ENCODE measurements at places on chromosomes 5 and 9. TPM values are rescaled to one million over a fixed set of nuclear protein-coding genes. Genes with fewer than 3 reads are reported as not detected.

DNA sequence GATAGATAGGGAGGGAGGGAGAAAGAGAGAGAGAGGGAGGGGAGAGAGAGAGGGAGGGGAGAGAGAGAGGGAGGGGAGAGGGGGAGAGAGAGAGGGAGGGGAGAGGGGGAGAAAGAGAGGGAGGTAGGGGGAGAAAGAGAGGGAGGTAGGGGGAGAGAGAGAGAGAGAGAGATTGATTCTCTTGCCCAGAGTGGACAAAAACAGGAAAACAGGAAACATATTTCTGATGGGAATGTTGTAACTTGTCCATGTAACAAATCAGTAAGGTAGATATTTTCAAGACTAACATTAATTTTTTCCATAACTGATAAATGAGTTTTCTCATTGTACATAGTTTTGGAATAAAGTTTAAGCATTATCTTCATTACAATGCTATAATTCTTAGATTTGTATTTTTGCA is 811.7 kb upstream of the GRAMD2B start:
- DNase-seq: no peak

The PCDHGB7 gene
- total RNA-seq: 15.1 TPM

DNA sequence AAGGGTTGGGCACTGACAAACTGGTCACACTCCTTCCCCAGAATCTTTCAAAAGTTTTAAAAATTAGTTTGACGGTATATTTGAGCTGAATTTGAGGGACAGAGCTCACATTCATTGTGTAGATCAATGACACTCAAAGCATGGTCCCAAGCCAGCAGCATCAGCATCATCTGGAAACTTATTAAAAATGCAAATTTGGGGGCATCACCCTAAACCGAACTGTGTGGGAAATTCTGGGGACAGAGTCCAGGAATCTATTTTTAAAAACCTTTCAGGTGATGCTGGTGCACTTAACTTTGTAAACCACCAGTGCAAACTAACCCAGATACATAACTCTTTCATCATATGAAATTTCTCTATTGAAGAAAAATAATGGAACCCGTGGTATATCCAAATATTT is 58.1 kb upstream of the MTAP start:
- no peak for DNase-seq

The TAF11L8 gene
- total RNA-seq: not detected

DNA sequence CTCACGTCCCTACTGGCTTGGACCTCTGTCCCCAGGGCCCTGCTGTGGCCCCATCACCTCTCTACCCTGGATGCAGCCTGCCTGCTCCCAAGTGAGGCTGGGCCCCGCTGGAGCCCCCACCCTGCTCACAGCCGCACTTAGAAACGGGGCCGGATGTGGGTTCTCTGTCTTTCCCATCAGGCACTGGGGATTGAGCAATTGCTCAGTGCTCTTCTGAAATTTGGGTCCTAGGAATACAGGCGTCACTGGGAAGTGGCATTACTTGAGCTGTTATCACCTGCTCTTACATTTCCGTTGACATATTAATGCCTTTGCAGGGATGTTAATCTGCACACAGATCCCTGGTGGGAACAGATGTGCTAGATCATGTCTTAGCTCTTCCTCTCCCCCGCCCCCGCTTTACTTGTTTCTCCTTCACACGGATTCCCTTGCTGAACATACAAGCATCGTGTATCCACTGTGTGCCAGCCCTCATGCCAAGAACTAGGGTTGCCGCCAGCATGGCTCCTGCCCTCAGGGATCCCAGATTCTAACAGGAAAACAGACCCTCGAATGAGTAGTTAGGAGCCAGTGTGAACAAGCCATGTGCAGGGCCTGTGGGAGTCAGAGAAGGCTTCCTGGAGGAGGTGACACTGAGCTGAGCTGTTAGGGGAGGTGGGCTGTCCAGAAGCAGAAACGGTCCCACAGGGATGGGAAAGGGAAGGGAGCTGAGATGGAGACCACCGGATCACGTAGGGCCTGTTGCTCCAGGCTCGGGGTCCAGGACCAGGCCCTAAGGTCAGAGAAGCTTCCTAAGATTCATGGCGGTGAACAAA is 65.1 kb downstream of the NEK6 start:
- no peak for DNase-seq

DNA sequence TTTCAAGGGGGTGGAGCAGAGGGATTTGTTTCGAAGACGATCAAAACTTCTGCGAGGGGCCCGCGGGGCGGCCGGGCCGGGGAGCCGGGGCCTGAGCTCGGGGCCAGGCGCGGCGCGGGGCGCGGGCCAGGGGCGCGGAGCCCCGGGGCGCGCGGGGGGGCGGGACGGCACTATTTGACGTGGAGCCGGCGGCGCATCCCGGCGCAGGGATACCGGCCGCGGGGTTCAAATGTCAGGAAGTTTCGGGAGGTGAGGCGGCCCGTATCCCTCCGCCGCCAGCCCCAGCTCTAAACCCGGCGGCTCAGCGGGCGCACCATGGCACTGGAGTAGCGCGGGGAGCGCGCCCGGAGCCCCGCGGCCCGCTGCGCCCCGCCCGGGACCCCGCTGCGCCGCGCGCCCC is at the start of gene LMX1B:
Gene LMX1B, plus strand, starts transcription at position 278 of the 400 bp plus-strand sequence. CDS start 522 bp downstream, outside the sequence.
- DNase-seq: peak; percentile 74
